RKO (cell line): ENCODE measurements at places on chromosomes 2 and 18.

DNA sequence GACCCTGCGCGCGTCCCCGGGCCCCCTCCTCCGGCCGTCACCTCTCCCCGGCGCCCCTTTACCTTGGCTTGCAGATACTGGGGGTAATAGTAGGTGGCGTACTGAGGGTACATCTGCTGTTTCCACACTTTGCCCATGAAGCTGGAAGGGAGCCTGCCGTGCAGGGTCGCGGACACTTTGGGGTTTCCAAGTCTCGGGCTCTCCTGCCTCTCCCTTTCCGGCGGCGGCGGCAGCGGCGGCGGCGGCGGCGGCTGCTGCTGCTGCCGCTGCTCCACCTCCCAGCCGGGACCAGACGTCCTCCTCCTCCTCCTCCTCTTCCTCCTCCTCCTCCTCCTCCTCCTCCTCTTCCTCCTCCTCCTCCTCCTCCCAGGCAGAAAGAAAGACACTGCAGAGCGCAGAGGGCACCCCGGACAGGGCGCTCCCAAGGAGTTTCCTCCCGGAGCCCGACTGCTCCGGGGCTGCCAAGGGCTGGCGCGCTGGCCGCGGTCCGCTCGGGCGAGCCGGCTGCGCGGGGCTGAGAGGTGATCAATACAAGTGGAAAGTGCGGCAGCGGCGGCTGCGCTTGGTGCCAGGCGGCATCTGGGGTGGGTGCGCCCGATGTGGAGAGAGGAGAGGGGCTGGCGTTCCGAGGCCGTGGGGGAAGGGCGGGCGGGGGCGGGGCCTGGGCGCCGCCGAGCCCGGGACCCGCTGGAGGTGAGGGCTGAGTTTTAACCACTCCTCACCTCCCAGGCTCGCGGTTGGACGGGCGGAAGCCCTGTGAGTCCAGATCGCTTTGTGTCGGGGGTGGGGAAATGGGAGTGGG lies at the start of gene RBMS1:
RBMS1 (minus strand) TSS at position 581 of the 802 bp plus-strand sequence; CDS start at position 137, 444 bp downstream.
- DNase-seq, result no peak

DNA sequence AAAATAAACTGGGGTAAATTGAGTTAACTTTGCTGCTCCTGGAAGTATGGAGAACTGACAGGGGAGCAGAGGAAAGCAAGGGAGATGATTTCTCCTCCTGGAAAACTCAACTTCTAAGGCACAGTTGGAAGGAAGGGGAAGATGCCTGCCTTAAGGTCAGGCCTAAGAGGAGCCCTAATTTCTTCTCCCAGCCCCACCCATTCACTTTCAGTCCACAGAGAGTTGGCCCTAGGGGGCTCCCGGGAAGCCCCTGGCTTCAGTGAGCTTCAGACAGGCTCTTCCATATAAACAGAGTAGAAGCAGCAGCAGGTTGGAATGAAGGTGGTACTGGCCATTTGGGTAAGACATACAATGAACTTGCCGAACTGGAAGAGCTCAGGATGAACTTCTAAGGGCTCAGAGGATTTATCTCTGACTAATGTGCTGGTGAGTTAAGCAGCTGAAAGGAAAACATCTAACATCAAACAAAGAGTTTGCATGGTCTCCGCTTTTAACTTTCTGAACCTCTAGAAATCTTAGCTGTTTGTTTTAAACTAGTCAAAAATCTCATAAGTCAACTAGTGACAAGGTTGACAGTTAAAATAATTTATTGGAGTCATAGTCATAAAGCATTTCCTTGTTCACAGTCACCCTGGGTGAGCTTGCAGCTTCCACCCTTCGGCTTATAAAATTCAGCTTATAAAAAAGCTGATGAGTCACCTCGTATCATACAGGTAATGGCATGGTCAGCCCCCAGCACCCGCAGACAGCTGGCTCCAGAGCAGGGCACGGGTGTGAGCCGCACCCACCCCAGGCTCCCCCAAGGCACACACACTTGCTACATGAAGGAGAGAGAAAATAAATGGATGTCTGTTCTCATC lies 9.8 kb downstream of the MALL start:
- peak; percentile 94 for DNase-seq

DNA sequence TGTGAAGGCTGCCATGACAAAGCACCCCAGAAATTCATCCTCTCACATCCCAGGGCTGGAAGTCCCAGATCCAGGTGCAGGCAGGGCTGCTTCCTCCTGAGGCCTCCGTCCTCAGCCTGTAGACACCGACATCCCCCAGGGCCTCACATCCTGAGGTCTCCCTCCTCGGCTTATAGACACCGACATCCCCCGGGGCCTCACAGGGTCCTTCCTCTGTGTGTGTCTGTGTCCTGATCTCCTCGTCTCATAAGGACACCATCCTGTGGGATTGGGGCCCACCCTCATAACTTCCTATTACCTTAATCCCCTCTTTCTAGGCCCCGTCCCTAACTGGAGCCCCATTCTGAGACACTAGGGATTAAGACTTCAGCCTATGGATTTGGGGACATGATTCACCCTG lies 92.0 kb upstream of the SNTG2 start:
- DNase-seq, result no peak

DNA sequence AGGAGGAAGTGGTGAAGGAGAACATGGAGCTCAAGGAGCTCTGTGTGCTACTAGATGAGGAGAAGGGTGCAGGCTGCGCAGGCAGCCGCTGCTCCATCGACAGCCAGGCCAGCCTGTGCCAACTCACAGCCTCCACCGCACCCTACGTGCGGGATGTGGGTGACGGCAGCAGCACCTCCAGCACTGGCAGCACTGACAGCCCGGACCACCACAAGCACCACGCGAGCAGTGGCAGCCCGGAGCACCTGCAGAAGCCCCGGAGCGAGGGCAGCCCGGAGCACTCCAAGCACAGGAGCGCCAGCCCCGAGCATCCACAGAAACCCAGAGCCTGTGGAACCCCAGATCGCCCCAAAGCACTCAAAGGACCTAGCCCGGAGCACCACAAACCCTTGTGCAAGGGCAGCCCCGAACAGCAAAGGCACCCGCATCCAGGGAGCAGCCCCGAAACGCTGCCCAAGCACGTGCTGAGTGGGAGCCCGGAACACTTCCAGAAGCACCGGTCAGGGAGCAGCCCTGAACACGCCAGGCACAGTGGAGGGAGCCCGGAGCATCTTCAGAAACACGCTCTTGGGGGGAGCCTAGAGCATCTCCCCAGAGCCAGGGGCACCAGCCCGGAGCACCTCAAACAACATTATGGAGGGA lies 9.0 kb downstream of the CCDC85A start:
- DNase-seq, result no peak

GRCh38 chr2:137806068-137806805 lies 158.0 kb upstream of the HNMT start:
- DNase-seq, result no peak
